ENCODE measurements at places on chromosomes 1 and 21. TPM values are rescaled to one million over a fixed set of nuclear protein-coding genes. Genes with fewer than 3 reads are reported as not detected.

The ANKRD35 gene
- 1.5 TPM for polyA plus RNA-seq

The COL6A2 gene
- 221 TPM for polyA plus RNA-seq

The IGSF5 gene
- 0.98 TPM for polyA plus RNA-seq

The ETV3L gene
- not detected for polyA plus RNA-seq

The B3GALT2 gene
- 39.4 TPM for polyA plus RNA-seq

The MCOLN2 gene
- not detected for polyA plus RNA-seq

The PRUNE1 gene
- 15.1 TPM for polyA plus RNA-seq

The SERTAD4 gene
- 1.7 TPM for polyA plus RNA-seq

The CRYAA gene
- polyA plus RNA-seq: not detected

DNA sequence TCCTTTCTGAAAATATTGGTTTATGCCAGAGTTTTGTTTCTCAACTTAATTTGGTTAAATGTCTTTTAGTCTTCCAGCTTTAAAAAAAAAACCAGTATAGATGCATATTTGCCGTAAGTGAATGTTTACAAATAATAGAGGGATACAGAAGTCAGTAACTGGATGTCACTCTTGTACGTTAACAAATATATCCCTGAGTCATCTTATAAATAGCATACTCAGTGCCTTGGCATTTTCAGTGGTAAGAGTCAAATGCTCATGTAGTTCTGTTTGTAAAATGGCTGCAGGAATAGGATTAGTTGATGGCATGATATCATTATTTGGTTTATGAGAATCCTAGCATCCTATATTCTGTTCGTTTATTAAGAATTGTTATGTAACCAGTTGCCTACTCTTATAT is 55.4 kb downstream of the SPEN start:
- DNase-seq: no peak

DNA sequence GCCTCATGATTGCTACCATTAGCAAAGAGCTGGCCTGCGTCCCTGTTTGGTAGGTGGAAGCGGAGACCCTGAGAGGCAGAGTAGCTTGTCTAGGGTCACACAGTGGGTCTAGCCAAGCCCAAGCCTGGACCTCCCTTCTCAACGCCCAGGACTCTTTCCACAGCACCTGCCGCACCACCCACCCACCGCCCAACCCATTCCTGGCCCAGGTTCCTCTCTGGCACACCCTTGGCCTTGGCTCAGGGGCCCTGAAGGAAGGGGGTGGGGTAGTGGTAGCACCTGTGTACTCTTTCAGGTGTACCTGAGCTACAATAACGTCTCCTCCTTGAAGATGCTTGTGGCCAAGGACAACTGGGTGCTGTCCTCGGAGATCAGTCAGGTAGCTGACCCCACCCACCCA is 19.3 kb downstream of the FAM151A start:
- no peak for DNase-seq

- peak; percentile 59 for DNase-seq
Measured at GRCh38 chr1:212608959-212609700, 569 bp downstream of the ATF3 start.

- no peak for DNase-seq
Measured at GRCh38 chr1:91221017-91221416, 183.6 kb downstream of the HFM1 start.

GRCh38 chr1:46413596-46413985 is 19.5 kb downstream of the FAAH start:
- no peak for DNase-seq

GRCh38 chr1:207823880-207824566 is 72.2 kb downstream of the CD46 start:
- DNase-seq: peak; percentile 88

DNA sequence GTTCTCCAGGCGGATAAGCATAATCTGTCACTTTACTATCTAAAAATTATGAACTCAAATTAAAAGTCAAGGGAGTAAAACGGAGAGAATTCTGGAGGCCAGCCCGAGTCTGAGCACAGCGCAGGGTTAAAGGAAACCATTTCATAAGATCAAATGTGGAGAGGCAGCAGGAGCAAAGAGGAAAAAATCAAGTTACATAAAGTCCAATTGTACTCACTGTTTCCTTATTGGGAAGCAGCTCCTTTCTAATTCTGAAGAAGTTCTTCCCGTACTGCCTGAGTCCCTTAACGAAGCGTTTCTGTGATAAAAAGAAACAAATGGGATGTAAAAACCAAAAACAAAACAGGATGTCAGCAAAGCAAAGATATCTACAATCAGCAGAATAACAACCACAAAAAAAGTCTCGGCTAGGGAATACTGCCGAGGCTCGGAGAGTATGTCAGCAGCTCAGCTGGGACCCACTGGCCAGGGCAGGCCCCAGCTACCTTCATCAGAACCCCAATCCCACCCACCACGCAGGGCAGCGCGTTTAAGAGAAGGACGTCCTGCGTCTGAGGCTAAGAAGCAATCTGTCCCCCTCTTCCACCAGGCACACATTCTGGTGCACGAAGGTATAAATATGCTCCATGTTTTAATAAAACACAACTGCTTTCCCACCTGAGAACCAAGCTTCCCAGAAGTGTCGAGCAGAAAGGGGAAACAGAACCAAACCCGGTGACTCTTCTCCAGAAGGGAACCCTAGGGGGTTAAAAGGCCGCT is 104.8 kb downstream of the SLC45A1 start:
- DNase-seq: peak; percentile 46

GRCh38 chr1:200525090-200525987 is 95.2 kb downstream of the KIF14 start:
- DNase-seq: no peak

- no peak for DNase-seq
Measured at GRCh38 chr1:54887665-54888071, 673 bp upstream of the DHCR24 start.

GRCh38 chr1:220798338-220798737 is 11.6 kb downstream of the MTARC1 start:
- DNase-seq: no peak

- no peak for DNase-seq
Measured at GRCh38 chr1:147807405-147807804, 47.0 kb upstream of the GJA5 start.

DNA sequence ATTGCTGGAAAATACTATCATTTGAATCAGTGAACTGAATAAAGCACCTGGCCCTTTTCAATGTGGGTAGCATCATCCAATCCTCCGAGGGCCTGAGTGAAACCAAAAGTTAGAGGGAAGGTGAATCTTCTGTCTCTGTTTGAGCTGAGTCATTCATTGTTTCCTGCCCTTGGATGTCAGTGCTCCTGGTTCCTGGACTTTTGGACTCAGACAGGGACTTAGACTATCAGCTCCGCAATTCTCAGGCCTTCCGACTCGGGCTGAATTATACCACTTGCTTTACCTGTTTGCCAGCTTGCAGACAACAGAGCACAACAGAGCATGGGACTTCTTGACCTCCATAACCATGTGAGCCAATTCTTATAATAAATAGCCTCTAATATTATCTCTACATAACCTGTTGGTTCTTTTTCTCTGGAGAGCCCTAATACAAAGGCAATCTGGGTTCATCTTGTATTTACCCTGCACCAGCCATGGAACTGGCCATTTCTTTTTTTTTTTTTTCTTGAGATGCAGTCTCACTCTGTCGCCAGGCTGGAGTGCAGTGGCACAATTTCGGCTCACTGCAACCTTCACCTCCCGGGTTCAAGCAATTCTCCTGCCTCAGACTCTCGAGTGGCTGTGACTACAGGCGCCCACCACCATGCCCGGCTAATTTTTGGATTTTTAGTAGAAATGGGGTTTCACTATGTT is 19.2 kb upstream of the VASH2 start:
- DNase-seq: no peak

DNA sequence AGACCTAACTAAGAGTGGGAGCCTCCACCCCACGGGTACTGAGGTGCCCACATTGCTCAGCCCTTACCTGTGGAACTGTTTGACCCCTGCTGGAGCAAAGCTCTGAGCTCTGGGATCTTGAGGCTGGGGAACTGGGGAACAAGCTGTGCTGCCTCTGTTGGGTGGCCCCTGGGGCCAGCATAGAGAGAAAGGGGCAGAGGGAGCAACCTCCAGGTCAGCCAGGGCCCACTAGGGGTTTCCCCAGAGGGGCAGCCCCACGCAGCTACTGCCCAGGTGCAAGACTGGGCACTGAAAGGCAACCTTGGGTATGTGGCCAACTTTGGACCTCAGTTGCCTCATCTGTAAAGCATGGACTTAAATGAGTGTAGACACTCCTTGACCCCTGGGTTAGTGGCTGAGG is 23.5 kb upstream of the EPB41 start:
- DNase-seq: no peak

DNA sequence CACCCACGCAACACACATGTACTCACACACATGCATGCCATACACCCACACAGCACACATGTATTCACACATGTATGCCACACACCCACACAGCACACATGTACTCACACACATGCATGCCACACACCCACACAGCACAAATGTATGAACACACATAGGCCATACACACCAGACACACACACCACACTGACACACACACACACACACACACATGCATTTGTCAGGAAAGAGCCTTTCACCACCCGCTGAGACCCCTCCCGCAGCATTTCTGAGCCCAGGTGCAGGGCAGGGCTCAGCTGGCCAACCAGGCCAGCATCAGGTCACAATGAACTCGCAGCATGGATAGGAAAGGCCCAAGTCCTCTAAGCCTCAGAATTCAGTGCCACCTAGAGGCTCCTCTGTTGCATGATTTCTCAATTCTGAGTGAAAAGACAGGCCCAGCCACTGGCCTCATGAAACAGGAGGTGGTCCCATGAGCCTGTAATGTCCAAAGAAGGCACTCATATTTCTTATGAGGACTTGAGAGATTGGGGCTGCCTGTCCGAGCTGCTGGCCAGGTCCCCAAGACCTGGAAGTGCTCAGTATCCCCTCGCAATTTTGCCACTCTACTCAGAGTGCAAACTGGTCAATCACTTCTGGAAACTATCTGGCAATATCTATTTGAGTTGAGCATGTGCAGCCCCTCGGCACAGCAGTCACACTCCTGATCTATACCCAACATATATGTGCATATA is 57.3 kb downstream of the PSMG1 start:
- DNase-seq: no peak

DNA sequence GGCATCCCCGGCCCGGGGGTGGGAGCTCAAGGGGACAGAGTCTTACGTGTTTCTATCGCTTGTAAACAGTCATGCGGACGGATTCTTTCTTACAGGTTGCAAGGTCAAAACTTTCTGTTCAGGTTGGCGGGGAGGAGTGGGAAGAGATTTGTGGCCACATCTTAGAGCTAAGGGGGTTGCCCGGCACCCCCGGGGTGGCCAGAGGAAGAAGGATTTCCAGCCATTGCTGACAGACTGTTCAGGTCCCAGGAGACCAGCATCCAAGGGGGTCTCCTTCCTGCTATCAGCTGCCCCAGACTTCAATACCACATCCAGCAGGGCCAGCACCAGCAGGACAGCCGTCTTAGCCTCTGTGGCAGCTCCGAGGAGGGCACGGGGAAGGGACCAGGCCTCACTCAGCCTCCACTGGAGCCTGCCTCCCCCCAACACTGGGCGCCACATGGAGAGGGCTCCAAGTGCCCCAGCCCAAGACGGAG is 52.0 kb downstream of the KIF21B start:
- DNase-seq: no peak

GRCh38 chr1:116739371-116740012 is 14.7 kb upstream of the CD2 start:
- DNase-seq: no peak

DNA sequence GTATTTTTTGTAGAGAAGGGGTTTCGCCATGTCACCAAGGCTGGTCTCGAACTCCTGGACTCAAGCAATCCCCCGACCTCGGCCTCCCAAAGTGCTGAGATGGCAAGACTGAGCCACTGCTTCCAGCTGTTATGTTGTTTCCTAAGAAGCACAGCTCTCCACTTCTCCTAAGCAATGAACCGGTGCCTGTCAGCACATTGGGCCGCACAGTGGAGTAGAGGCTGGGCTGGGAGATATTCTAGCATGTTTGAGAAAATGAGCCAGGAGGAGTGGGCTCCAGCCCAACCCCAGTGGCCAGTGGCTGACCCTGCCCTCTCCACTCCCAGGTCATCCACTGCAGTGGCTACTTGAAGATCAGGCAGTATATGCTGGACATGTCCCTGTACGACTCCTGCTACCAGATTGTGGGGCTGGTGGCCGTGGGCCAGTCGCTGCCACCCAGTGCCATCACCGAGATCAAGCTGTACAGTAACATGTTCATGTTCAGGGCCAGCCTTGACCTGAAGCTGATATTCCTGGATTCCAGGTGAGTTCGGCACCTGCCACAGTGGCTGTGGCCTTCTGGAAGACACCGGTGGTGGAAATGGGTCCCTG is 27.0 kb downstream of the SIM2 start:
- no peak for DNase-seq

GRCh38 chr1:88655685-88656299 is 28.3 kb upstream of the PKN2 start:
- no peak for DNase-seq

GRCh38 chr1:146036965-146037646 is 15.6 kb upstream of the HJV start:
- DNase-seq: peak; percentile 73

DNA sequence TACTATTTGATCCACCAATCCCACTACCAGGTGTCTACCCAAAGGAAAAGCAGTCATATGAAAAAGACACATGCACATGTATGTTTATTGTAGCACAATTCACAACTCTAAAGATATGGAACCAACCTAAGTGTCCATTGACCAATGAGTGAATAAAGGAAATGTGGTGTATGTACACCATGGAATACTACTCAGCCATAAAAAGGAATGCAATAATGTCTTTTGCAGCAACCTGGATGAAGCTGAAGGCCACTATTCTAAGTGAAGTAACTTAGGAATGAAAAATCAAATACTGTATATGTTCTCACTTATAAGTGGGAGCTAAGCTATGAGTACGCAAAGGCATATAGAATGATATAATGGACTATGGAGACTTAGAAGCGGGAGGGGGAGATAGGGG is 12.6 kb downstream of the ADIPOR1 start:
- DNase-seq: no peak

DNA sequence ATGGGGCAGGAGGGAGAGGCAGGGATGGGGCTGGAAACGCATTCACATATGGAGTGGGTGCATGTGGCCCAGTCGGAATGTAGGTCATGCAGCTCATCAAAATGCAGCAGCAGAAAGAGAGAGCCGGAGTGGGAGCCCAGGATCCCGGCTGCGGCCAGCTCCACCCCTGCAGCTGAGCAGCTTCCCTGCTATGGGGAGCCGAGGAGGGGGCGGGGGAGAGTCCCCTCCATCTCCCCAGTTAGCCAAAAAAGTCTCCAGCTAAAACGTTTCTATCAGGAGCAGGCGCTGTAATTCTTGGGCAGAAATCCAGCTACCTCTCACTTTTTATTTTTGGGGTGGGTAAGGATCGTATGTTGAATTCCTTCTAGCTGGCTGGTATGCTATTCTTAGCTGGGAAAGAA is 39.7 kb downstream of the MRPL37 start:
- DNase-seq: no peak

DNA sequence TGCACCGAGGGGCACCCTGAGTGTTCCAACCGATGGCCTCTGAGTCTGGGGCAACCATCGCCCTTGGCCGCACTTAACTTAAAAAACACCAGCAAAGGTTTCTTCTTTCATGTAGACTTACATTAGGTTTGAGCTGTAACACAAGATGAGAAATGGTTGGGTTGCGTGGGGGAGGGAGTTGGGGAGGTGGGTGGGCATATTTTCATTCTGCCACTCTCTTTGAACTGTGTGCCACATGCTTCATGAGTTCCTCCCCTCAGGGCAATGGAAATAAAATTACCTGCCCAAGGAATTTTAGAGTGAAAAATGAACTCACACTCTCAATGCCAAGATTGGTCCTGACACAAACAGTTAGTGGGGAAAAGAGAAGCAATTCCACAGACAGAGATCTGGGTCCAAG is 430.1 kb upstream of the USP24 start:
- DNase-seq: no peak
